Hematopoietic multipotent progenitor cell (in vitro differentiated cells): ENCODE measurements at places on chromosomes 13 and 19.

DNA sequence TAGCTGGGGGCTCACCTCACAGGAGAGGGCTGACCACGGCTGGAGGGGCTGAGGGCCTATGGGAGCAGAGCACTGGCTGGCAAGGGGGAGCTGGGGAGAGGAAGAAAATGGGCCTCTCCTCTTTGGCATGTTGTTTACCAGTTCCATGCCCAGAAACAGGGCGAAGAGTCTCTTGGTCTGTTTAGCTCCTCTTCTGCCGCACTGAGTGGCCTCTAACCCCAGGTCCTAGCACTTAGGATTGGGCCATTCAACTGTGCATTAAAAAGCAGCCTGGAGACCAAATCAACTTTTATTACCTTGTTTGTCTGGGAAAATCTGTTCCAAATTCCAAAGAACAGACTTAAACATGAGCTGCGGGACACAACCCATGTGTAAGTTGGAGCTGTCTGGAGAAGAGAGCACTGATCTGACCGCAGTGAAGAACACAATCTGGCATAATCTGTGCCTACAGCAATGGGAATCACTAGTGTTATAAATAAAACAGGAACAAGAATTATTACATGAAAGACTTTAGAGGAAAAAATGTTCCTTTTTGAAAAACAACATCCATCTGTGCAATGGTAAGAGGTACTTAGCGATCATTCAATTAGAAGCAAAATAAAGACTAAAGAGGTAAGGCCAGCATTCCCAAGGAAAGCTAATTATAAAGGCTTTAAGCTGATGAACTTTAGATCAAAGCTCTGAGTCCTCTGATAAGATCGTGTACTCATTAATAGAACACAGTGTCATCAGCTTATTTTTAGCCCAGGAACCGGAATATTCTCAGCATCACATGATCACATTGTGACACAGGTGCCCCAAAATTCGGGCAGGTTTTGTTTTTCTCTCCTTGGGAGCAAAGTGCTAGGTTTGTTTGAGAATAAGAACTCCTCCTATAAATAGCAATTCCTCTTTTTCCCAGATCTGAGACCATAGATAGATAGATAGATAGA is 243.2 kb downstream of the COL4A1 start:
- DNase-seq: no peak

DNA sequence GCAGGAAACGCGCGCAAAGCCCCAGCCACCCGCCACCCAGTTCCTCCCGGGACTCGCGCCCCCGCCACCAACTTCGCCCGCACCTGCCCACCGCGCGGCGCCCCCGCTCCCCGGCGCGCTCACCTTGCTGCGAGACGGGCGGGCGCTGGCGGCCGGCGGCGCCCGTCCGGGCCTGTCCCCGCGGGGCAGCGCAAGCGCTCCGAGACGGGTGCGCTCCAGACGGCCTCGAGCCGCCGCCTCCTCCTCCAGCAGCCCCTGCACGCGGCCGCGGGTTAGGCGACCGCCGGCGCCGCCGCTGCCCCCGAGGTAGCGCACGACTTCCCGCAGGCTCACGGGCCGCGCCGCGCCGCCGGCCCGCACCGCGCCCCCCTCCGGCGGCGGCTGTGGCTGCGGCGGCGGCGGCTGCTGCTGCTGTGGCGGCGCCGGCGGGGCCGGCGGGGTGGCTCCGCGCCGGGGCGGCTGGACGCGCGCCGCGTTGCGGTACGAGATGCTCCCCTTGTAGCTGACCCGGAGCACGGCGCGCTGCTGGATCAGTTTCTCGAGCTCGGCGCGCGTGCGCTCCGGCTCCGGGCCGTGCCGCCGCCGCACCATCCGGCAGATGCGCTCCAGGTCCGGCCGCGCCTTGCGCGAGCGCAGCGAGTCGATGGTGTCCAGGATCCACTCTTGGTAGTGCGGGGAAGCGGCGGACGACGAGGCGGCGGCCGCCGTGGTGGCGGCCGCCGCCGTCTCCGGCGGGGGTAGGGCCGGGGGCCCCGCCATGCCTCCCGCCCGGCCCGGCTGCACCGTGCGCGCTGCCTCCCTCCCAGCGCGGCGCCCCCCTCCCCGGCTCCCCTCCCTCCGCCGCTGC is 666 bp downstream of the SAMD1 start:
- peak; percentile 49 for DNase-seq

- DNase-seq: no peak
Measured at GRCh38 chr19:30333291-30334065, 38.7 kb upstream of the ZNF536 start.

- DNase-seq: peak; percentile 81
Measured at GRCh38 chr19:32224371-32225244, 120.8 kb upstream of the ZNF507 start.

- peak; percentile 41 for DNase-seq
Measured at GRCh38 chr19:40530091-40530901, 46.4 kb upstream of the SHKBP1 start.

- DNase-seq: no peak
Measured at GRCh38 chr13:67318398-67318797, 88.3 kb upstream of the PCDH9 start.

GRCh38 chr19:49348305-49349189 is 13.3 kb downstream of the CD37 start:
- no peak for DNase-seq

DNA sequence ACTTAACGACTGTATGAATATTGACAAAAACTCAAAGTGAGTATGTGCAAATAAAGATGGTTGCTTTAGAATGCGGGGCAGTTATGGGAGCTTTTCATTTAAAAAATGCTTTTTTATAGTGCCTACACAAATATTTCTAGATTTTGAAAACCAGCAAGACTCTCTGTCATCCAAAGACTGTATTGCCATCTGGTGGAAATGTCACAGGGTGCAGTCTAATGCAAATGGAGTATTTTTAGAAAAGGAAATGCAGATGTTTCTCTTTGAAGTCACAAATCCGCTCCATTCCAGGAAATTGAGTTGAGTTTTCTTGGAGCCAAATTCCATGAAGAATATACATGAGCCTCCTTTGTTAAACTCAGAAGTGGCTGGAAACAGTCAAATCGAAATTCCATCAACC is 2.3 kb upstream of the C1QTNF9B start:
- peak; percentile 63 for DNase-seq

DNA sequence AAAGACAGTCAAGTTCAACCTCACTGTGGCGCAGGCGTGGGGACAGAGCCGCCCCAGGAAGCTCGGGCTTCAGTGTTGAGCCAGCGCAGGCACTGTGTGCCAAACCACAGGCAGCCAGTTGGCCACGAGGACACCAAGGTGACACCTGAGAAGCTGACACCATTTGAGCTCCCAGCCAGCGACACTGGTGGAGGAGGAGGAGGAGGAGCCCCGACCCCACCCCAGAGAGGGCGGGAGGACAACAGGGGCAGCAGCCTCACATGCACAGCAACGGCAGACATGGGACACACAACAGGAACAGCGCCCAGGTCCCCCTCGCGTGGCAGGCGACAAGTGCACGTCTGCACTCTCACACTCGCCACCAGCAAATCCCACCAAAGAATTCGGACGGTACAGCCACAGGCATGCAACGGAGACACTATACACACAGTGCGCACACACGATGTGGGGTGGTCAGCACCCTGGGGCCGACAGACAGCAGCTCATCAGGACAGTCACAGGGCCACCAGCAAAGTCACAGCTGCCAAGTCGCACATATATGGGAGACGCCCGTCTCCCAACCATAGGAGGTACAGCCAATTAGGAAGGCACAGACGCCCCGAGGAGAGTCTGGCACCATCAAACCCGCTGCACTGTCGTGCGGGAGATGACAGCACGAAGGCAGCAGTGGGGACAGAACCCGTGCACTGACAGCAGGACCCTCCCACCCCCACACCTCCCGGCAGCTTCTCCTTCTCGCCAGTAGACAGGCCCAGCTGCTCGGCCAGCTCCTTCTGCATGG is 3.4 kb downstream of the EIF3G start:
- DNase-seq: no peak

GRCh38 chr19:5136073-5136855 is 167.4 kb downstream of the KDM4B start:
- no peak for DNase-seq

- DNase-seq: no peak
Measured at GRCh38 chr19:8324186-8325050, 3.1 kb downstream of the RPS28 start.

DNA sequence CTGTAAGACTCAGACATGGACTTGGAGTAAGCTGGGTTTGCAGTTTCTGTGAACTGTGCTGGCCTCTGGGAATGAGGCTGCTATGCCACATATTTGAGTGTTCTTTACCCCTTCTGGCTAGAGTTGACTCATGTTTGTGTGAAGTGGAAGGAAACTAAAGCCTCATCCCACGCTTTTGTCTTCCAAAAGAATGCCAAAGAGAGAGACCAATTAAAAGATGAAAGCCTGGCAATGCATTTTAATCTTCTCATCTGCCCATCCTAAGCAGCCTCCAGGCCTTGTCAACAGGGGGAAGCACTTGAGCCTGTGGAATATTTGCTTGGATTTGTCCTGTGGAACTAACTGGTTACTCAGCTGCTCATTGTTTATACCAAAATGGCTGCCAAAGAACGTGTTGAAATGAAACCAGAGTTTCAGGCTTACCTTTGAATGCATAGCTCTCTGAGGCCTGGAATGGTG is 49.1 kb downstream of the LMO7 start:
- DNase-seq: no peak

GRCh38 chr13:99527301-99527700 is 26.0 kb downstream of the TM9SF2 start:
- DNase-seq: peak; percentile 4

DNA sequence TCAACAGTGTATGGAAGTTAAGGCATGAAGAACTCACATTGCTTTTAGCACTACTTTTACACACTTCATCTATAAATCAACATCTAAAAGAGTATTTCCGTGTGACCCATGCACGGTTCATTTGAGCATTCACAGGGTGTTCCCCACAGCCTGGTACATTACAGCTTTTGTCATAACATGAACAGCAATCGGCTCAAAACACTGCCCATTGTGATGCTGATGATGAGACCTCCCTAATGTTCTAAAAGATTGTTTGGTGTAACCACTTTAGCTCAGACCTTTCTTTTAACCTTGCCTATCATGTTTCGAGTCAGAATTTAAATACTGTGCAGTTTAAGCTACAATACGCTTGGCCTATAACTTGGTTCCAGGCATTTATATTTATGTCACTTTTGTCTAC is 4.1 kb upstream of the KLF5 start:
- no peak for DNase-seq

DNA sequence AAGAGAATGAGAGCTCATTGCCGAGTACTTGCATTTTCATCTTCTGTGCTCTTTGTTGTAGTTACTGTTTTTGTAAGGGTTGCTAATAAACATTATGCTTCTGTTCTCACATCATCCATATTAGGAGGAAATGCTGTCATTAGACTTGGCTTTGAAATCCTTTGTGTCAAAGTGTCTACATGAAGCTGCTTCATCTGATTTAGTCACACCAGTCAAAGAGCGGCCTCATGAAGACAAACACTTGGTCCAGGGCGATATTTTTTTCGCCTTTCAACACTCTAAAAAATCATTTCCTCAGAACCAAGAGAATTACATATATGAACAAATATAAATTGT is 105.0 kb downstream of the SPRY2 start:
- no peak for DNase-seq

DNA sequence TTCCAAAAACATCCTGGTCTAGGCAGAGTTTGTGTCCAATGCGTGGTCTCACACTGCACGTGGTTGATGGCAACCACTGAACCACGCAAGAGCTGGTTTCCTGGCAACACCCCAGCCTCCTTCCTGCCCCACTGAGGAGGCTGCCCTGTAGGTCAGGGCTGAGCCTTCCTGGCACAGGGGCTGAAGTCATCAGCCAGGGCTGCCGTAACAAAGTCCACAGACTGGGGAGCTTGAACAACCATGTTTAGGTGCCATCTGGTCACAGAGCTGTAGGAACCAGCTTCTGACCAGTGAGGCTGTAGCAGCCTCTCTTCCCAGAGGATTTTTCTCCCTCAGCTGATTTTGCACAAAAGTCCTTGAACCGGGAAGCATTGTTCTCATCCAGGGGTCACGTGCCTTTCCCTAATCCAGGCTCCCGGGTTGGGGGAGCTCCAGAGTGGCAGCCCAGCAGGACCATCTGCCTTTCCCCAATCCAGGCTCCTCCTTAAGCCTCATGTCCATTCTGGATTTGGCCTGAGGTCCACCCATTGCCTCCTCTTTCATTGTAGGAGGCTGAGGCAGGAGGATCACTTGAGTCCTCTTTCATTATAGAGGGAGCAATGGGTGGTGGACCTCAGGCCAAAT is 53.9 kb downstream of the CHST8 start:
- DNase-seq: no peak

DNA sequence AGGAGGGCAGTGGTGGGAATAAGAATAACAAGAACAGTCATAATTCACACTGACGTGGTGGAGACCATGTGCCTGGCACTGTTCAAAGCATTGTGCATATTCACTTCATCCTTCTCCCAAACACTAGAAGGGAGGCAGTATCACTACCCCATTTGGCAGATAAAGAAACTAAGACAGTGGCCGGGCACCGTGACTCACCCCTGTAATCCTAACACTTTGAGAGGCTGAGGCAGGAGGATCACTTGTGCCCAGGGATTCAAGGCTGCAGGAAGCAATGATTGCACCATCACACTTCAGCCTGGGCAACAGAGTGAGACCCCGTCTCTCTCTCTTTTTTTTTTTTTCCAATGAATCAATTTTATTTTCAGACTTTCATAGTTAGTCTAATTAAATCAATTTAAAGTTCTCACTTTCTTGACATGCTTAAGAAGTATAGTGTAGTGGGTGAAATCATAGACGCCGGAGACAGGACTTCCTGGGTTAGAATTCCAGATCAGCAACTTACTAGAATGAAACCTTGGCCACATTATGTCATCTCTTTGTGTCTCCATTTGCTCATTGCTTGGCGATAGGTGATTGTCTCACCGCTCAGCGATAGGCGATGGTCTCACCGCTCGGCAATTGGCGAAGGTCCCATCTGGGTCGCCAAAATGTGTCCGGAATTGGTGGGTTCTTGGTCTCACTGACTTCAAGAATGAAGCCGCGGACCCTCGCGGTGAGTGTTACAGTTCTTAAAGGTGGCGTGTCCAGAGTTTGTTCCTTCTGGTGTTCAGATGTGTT is 5.3 kb upstream of the ATG4D start:
- DNase-seq: peak; percentile 35

DNA sequence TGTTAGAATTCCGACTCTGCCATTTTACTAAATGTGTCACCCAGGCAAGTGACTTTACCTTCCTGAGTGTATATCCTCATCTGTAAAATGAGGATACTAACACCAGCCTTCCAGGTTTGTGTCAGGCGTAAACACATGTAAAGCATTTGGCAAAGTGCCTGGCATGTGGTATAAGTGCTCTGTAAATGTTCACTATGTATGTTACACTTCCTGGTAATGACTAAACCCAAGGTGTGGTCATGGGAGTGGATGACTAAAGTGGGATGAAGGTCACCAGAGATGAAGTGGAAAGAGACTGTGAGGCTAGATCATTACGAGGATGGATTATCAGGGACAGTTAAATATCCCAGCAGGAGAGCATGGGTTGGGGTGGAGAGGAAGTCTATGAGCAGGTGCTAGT is 25.6 kb downstream of the DEDD2 start:
- DNase-seq: no peak
